Activated CD4-positive, alpha-beta T cell treated with anti-CD3 and anti-CD28 coated beads, Interleukin-2, amount 50 U/mL, for 24 hours (primary cell): ENCODE measurements at places on chromosomes 6 and 20.

DNA sequence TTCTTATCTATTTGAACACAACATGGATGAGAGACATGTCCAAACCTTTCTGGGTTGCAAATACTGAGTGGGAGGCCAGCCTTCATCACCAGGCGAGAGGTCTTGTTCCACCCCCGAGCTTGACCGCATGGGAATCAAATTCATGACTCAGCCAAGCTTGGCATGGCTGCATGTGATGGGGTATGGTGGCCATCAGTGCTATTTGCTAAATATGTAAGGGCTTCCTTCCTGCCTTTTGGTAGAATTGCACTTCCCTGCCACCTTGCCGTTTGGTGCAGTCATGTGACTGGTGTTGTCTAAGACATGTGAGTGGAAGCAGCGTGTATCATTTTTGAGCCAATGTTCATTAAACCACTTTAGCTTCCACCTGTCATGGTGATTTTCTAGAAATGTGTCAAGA is 508.9 kb upstream of the SULF2 start:
- DNase-seq = no peak

DNA sequence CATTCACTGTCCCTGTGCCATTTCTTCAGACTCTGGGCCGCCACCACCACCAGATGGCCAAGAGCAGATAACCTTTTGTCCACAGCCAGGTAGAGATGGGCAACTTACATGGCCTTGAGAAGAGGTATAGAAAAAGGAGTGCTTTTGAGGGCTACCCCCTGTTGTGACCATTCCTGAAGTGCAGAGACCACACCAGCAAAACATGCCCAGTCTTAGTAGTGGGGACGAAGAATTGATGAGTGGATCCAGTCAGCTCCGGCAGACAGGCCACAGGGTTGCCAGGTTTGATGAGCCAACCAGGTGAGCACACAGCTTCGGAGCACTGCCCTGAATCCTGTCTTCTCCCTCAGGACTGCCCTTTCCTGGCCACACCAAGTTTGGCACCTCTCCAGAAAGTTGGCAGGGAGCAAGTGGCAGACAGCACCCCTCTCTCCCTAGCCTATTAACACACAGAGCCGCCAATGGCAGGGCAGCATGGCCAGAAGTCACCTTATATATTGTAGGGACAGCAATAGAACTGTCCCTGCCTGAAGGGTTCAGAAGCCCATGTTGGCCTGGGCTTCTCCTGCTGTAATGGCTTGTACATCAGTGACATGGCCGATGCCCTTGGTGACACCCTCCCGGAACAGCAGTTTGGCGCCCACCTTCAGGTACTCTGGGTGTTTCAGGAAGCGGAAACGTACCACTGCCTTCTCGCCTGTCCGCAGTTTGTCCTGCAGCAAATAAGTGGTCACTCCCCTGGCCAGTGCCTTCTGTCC is 7.8 kb downstream of the GTPBP2 start:
- DNase-seq = no peak

GRCh38 chr6:167476844-167477595 is 152.1 kb downstream of the TTLL2 start:
- no peak for DNase-seq

DNA sequence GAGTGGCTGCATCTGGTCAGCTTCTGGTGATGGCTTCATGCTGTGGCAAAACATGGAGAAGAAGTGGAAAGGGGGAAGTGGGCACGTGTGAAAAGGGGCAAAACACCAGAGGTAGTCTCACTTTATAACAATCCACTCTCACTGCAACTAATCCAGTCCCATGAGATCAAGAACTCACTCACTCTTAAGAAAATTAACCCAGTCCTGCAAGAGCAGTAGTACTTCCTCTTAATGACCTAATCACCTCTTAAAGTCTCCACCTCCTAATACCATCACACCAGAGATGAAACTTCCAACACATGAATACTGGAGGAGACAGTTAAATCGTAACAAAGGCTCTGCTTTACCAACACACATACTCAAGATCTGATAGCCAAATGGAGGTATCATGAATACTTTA is 152.6 kb downstream of the THEMIS start:
- no peak for DNase-seq

DNA sequence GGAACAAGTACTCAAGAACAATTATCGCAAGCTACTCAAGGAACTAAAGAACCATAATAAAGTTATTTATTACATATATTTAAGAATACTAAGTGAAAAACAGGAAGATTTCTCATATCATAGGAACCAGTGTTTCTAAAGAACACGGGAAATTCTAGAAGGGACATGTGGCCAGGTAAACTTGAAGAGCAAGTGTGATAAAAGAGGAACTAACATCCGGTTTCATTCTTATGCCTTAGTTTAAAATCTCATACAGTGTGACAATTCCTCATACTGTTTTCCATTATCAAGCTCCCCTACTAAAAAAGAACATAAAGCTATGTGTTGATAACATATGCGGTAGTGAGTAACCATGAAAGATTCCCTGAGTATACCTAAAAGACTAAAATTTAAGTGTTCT is 163.5 kb upstream of the SHLD1 start:
- no peak for DNase-seq

DNA sequence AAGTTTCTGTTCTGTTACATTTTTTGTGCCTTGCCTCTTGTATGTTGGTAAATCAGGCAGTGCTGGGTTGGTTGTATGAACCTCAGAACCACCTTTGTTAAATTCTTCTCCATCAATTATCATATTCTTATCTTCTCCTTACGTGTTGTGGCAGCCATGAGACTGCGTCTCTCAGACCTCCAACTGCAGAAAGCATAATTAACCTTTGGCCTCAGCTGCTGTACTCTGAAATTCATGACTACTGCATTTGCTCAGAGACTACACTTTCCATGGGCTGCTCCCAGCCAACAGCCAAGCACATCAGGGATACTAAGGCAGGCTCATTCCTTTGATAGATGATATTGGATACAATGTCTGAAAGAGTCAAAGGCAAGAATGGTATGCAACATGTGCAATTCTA is 15.1 kb upstream of the SNX3 start:
- DNase-seq = no peak

DNA sequence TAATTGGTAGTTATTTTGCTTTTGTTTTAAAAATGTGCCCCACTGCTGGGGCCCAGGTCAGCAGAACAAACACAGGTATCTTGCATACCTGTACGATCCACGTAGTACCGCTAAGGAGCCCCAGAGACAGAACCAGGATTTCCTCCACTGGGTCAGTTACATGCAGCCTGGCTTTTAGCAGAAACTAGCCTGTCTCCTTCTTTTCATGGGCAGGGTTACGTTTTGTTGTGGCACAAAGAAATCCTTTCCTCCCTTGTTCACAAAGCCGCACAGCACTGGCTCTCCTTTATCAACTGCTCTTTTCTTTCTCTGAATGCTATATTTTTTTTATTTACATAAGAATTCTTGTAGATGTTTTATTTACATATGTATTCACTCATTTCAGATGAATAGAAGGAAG is 190.3 kb upstream of the POU3F2 start:
- no peak for DNase-seq
